Activated CD4-positive, alpha-beta memory T cell treated with anti-CD3 and anti-CD28 coated beads for 36 hours (primary cell): ENCODE measurements at places on chromosomes 5 and 9. TPM values are rescaled to one million over a fixed set of nuclear protein-coding genes. Genes with fewer than 3 reads are reported as not detected.
A peak's percentile ranks its signal among the peaks of the same experiment; 100 is the strongest.

DNA sequence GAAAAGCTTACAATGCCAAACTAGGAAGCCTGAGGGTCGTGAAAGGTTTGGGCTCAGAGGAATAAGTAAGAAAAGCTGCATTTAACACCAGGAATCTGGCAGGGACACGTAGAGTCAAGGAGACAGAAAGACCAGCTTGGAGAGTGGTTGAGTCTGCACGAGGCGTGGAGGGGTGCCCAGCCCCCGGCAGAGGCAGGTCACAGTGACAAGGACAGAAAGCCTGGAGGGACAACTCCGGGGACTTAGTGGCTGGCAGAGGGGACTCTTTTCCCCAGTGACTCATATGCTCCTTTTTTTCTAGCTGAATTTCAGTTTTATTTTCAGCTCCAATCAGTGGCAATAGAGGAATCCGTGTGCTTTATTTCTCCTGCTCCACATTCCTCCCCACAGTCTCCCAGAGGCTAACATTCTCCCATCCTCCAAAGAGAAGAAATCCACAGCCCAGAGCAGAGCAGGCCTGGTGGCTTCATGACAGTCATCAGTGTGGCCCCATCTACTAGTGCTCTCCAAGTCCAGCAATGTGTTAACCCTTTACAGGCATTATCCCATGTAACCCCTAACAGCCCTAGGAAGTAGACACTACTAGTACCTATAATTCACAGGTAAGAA lies 80.7 kb downstream of the KCNIP1 start:
- peaks cover 38% of the 10 kb centered on the region for H3K27me3 ChIP-seq
- DNase-seq: no peak
- H3K4me3 ChIP-seq: no peak overlapping the region
- H3K4me1 ChIP-seq: no peaks in the 10 kb centered on the region
- no peak overlapping the region for H3K27ac ChIP-seq
- no peaks in the 10 kb centered on the region for H3K36me3 ChIP-seq

DNA sequence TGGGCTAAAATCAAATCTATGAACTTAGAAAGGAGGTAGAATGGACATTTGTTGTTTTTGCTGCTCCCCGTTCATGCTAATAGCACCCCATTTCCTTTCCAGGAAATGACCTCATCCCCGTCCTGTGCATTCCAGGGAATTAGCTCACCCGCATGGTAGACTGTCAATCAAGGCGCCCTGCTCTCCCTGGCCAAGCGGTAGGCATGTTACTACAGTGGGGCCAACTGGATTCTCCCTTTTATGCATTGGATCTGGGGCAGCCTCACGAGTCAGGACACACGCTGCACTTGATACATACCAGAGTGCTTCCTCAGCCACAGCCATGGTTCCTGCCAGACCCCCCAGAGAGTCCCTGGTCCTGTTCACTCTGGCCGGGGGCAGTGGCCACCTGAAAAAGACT lies 111.0 kb upstream of the PTCH1 start:
- no peak overlapping the region for H3K27ac ChIP-seq
- H3K4me1 ChIP-seq: peaks cover 17% of the 10 kb centered on the region
- no peak for DNase-seq
- H3K4me3 ChIP-seq: no peak overlapping the region
- peaks cover 2% of the 10 kb centered on the region for H3K27me3 ChIP-seq
- H3K36me3 ChIP-seq: peaks cover 2% of the 10 kb centered on the region

- peak; percentile 53 for DNase-seq
- H3K4me3 ChIP-seq: peak overlapping the region; percentile 82
- peak overlapping the region; percentile 97 for H3K27ac ChIP-seq
- H3K36me3 ChIP-seq: peaks cover 17% of the 10 kb centered on the region
Observed at GRCh38 chr5:151214614-151215545, 9.0 kb downstream of the CCDC69 start.

Gene GRXCR2
- total RNA-seq: not detected

Gene ZDHHC11
- total RNA-seq: 6.2 TPM

Gene KIF4B
- 0.05 TPM for total RNA-seq

Gene IFNA2
- total RNA-seq: not detected

- H3K27ac ChIP-seq: no peak overlapping the region
- H3K36me3 ChIP-seq: no peaks in the 10 kb centered on the region
- H3K4me1 ChIP-seq: peaks cover 5% of the 10 kb centered on the region
- no peak overlapping the region for H3K4me3 ChIP-seq
Observed at GRCh38 chr5:100772548-100772947, 130.5 kb downstream of the ST8SIA4 start.

Gene ZNF454
- total RNA-seq: not detected

DNA sequence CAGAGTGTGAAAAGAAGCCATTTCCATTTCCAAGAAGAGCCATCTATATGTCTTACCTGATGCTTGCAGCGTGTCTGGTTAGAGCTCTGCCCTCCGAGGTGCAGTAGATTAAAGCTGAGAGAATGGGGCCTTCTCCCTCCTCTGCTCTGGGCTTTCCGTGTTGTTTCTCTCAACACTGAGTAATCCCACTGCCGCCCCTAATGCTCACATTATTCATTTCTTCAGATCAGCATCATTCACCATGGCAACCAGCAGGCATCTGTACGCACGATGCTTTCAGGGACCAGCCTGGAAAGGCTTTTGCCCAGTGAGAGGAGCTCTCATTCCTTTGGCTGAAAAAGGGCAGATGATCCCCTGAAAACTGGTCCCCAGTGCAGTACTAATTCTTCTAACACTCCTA lies 79.6 kb downstream of the CYFIP2 start:
- peak; percentile 39 for DNase-seq
- no peak overlapping the region for H3K27ac ChIP-seq
- H3K4me3 ChIP-seq: peak overlapping the region; percentile 2

Gene IFNB1
- 0.26 TPM for total RNA-seq

GRCh38 chr5:149778303-149779123 lies 48.4 kb downstream of the PPARGC1B start:
- H3K4me1 ChIP-seq: peaks cover 15% of the 10 kb centered on the region
- no peak overlapping the region for H3K27ac ChIP-seq
- peaks cover 13% of the 10 kb centered on the region for H3K36me3 ChIP-seq
- DNase-seq: no peak
- no peaks in the 10 kb centered on the region for H3K27me3 ChIP-seq
- H3K4me3 ChIP-seq: no peak overlapping the region

GRCh38 chr5:62127098-62127736 lies 178.8 kb upstream of the KIF2A start:
- no peak overlapping the region for H3K4me3 ChIP-seq
- peaks cover 3% of the 10 kb centered on the region for H3K27me3 ChIP-seq
- no peaks in the 10 kb centered on the region for H3K36me3 ChIP-seq
- no peak overlapping the region for H3K27ac ChIP-seq
- no peaks in the 10 kb centered on the region for H3K4me1 ChIP-seq

Gene LCNL1
- not detected for total RNA-seq

DNA sequence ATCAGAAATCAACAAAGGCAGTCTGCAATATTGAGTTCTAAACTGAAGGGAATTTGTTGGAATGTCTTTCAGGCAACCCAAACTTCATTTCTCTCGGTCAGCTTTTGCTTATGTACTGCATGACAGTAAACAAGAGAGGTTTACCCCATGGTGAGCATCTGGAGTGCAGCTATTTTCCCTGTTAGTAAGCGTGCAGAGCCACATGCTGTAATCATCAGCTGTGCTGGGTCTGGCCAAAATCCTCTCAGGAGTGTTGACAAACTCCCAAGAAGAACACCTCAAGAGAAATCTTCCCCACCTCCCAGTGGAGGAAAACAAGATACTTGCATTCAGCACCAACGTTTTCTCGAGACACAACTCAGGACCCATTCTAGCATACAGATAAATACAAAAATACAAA lies 83.6 kb upstream of the ADAMTSL1 start:
- no peaks in the 10 kb centered on the region for H3K27me3 ChIP-seq
- no peak overlapping the region for H3K27ac ChIP-seq
- no peaks in the 10 kb centered on the region for H3K36me3 ChIP-seq
- H3K4me1 ChIP-seq: no peaks in the 10 kb centered on the region
